ENCODE measurements at places on chromosomes 16 and 17. TPM values are rescaled to one million over a fixed set of nuclear protein-coding genes. Genes with fewer than 3 reads are reported as not detected.

Gene TTLL6
- 1.6 TPM for polyA plus RNA-seq

Gene G6PC1
- 0.12 TPM for polyA plus RNA-seq

Gene NOL3
- 17.2 TPM for polyA plus RNA-seq

Gene LDHD
- 3.1 TPM for polyA plus RNA-seq

Gene RHBDL3
- polyA plus RNA-seq = 1.6 TPM

Gene SLC5A10
- 0.81 TPM for polyA plus RNA-seq

Gene MYL11
- polyA plus RNA-seq = 0.24 TPM

Measured in right lung (tissue), 10 donors.